ENCODE measurements at places on chromosomes 6 and 20.

DNA sequence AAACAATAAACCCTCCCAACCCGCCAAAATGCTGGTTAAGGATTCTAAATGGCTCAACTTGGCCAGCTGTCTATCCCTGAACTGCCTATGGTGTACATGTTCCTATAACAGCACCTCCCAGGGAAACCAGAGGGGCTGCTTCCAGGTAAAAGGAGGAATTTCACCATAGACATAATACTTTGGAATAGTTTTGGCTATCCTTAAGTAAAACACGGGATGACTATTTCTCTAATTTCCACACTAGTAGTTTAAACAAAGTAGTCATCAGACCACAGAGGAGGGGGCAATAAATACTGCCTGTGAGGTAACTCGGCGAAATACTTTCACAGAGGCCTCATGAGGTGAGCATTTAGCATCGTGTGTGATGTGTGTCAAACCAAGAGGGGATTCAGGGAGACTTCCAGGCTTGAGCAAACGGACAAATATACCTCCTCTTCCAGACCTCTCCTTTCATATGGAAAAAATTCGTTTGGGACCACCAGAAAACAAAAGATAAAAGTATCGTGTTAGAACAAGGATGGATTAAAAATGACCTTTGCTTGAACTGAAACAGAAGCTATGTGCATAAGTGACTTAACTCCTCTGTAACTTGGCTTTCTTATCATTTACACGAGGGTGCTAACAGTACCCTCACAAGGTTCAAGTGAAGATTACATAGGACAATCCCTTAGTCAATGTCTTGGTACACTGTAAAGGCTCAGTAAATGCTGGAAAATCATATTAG, 1.0 kb upstream of the XRN2 start:
- DNase-seq: no peak

- DNase-seq: no peak
Observed at GRCh38 chr20:32920066-32920465, 61.3 kb downstream of the EFCAB8 start.

GRCh38 chr20:6769903-6770785, 2.7 kb downstream of the BMP2 start:
- DNase-seq: no peak

DNA sequence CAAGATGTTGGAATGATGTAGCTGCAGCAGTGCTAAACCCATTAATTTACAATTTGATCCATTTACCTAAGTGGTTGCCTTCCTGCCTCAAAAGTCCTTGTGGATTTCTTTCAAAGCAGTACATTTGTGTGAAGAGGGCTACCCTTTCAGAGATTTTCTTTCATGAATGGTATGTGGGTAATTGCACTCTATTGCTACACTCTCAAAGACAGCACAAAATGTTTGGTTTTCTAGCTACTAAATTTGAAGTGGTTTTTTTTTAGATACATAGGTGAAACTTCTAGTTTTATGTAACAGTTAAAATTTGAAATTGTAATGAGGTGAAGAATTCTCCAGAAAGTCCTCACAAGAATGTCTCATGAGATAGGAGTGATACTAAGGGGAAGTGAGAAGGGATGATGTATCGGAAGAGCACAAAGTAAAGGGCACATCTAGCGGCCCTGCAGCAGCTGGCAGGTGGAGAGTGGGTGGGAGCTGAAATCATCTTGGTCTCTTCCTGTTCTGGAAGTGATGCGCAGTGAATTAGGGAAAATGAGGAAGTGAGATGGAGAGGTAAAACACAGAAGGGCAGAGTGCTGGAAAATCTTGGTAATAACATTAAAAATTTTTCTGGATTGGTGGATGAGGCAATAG, 236.8 kb upstream of the MAN1A1 start:
- DNase-seq: no peak

DNA sequence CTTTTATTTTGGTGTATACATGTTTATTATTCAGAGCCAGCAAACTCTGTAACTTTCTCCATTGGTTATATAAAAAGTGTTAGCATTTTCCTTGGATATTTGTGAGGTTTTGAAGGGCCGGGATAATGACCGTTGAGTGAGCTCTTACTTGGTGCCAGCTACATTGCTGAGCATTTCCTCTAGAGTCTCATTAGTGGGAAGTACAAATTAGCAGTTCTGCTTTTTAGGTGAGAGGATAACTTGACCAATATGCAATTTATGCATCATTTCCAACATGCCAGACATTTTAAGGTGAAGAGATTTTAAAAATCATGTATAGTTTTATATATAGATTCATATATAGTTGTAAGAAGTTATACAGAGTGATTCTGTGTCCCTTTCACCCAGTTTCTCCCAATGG, 84.3 kb downstream of the CARMIL1 start:
- no peak for DNase-seq

GRCh38 chr6:136728976-136729515, 63.2 kb downstream of the MAP3K5 start:
- no peak for DNase-seq

DNA sequence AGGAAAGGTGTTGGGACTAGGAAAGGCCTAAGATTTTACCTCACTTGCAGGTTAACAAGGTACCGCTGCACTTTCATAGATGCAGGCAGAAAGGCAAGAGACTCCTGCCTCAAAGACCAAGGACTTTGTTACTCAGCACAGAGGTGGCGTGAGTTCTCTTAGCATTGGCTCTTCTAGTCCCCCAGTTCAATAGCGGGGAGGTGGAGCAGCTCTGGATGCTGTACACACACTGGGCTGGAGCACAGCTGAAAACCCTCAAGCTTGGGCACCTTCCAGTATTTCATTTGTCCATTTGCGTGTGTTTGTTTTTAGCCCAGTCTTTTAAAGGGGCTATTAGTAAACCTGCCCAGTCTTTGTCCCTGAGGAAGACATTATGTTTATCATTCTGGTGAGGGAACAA, 345.2 kb downstream of the FARS2 start:
- no peak for DNase-seq

DNA sequence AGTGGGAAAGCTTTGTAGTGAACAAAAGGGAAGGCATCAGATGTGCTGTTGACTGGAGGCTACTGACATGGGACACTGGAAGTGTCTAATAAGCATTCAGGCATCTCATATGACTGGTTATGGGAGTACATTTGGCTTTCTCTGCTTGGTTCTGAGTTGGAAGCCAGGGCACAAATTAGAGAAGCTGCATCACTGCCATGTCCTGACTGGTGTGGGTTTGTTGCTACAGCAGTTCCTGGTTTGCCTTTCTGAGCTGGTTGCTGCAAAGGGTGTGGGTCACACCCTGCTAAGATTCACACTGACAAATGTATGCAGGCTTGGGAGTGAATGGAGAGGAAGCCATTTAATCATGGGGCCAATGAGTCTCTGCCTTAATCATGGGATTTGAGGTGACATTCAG, 36.2 kb upstream of the NANP start:
- DNase-seq: no peak

DNA sequence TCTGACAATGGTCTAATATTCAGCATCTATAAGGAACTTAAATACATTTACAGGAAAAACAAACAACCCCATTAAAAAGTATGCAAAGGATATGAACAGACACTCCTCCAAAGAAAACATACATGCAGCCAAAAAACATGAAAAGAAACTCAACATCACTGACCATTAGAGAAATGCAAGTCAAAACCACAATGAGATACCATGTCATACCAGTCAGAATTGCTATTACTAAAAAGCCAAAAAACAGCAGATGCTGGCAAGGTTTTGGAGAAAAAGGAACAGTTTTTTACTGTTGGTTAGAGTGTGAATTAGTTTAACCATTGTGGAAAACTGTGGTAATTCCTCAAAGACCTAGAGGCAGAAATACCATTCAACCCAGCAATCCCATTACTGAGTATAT, 339.0 kb upstream of the ADGRB3 start:
- no peak for DNase-seq

GRCh38 chr20:51019656-51020592, 3.0 kb downstream of the KCNG1 start:
- DNase-seq: no peak

DNA sequence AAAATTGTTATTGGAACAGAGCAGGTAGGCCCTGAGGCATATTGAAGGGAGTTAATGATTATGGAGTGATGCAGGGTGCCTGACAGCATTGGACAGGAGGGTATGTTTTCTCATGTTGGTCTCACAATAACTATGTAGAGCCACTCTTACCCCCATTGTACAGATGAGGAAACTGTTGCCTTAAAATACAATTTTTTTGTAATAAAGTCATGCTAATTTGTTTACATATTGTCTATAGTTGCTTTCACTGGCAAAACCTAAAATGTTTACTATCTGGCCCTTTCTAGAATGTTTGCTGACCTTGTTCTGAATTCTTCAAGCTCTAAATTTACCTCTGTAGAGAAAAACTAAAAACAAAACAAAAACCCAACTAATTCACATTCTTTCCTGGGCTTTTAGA, 5.7 kb downstream of the ACOT8 start:
- no peak for DNase-seq
